Ascending aorta (tissue), 2 donors: ENCODE measurements at places on chromosomes 1 and 21. TPM values are rescaled to one million over a fixed set of nuclear protein-coding genes. Genes with fewer than 3 reads are reported as not detected.

- H3K36me3 ChIP-seq = no peaks in the 10 kb centered on the region
- no peaks in the 10 kb centered on the region for H3K27me3 ChIP-seq
- H3K4me3 ChIP-seq = no peak overlapping the region
- DNase-seq = no peak
Observed at GRCh38 chr1:178684111-178684510, 40.9 kb upstream of the RALGPS2 start.

- H3K27ac ChIP-seq = no peak overlapping the region
- H3K36me3 ChIP-seq = no peaks in the 10 kb centered on the region
- no peak for DNase-seq
- no peaks in the 10 kb centered on the region for H3K4me1 ChIP-seq
- no peak overlapping the region for H3K4me3 ChIP-seq
Observed at GRCh38 chr1:69535490-69535889, 32.2 kb upstream of the LRRC7 start.

The LRRN2 gene
- total RNA-seq = 6.5 TPM

The PLA2G4A gene
- 0.75 TPM for total RNA-seq

GRCh38 chr1:114540821-114541220 is 29.8 kb upstream of the TRIM33 start:
- no peak for DNase-seq
- H3K4me1 ChIP-seq = no peaks in the 10 kb centered on the region
- H3K27me3 ChIP-seq = no peaks in the 10 kb centered on the region
- H3K27ac ChIP-seq = no peak overlapping the region
- H3K36me3 ChIP-seq = no peaks in the 10 kb centered on the region

- peaks cover 25% of the 10 kb centered on the region for H3K36me3 ChIP-seq
- H3K4me3 ChIP-seq = no peak overlapping the region
- no peak overlapping the region for H3K27ac ChIP-seq
- H3K27me3 ChIP-seq = no peaks in the 10 kb centered on the region
Observed at GRCh38 chr1:16258591-16259135, 21.7 kb upstream of the CPLANE2 start.

The AZIN2 gene
- 3.5 TPM for total RNA-seq
